ENCODE measurements at places on chromosomes 7 and 10.
A peak's percentile ranks its signal among the peaks of the same experiment; 100 is the strongest.

DNA sequence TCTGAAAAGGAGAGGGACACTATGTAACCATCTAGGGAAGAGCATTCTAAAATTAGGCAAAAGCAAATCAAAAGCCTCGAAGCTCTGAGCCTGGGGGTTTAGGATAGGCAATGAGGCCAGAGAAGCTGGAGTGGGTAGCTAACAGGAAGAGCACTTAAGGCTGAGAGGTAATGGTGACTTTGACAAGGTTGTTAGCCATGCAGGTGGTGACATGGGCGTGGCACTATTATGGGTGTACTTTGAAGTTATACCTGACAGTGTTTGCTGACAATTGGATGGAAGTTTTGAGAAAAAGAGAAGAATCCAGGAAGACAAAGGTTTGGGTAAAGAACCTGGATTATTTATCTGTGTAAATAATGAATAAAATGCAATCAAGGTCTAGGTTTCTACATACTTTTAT, 383.0 kb upstream of the SEMA3C start:
- peaks cover 12% of the 10 kb centered on the region for H3K4me1 ChIP-seq
- no peaks in the 10 kb centered on the region for H3K27me3 ChIP-seq
- H3K27ac ChIP-seq: no peak overlapping the region
- no peak for DNase-seq
- no peaks in the 10 kb centered on the region for H3K36me3 ChIP-seq

DNA sequence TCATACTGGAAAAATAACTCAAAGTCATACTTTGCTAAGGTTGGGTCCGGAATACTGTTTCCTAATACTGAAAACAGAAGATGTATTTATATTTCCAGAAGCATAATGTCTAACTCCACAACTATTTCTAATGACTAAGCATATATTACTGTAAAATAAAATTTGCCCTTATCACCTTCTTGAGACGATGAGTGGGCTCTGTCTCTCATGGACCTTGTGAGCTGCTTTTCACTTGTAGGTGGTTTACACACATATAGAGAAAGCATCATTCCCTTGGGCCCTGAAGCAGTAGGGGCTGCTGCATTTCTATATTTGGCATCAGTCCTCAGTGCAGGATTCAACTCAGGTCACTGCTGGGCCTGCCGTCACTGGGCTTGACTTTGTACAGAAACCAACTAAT, 10.7 kb upstream of the FAM13C start:
- no peak overlapping the region for H3K27ac ChIP-seq
- no peak overlapping the region for H3K4me3 ChIP-seq
- peaks cover 14% of the 10 kb centered on the region for H3K4me1 ChIP-seq
- no peaks in the 10 kb centered on the region for H3K36me3 ChIP-seq
- H3K27me3 ChIP-seq: no peaks in the 10 kb centered on the region
- DNase-seq: no peak

- no peak overlapping the region for H3K4me3 ChIP-seq
- H3K27ac ChIP-seq: no peak overlapping the region
- H3K27me3 ChIP-seq: no peaks in the 10 kb centered on the region
- no peak for DNase-seq
These were observed 1429.3 kb upstream of the LRRTM3 start for GRCh38 chr10:65496541-65496940.

GRCh38 chr10:7657552-7657951, 9.2 kb downstream of the ITIH5 start:
- DNase-seq: no peak
- H3K27ac ChIP-seq: no peak overlapping the region
- H3K4me1 ChIP-seq: no peaks in the 10 kb centered on the region
- no peaks in the 10 kb centered on the region for H3K36me3 ChIP-seq

GRCh38 chr10:89502549-89502948, 32.8 kb downstream of the SLC16A12 start:
- peaks cover 9% of the 10 kb centered on the region for H3K4me1 ChIP-seq
- H3K27ac ChIP-seq: no peak overlapping the region
- peaks cover 11% of the 10 kb centered on the region for H3K36me3 ChIP-seq
- H3K4me3 ChIP-seq: no peak overlapping the region
- no peak for DNase-seq

- H3K27ac ChIP-seq: no peak overlapping the region
- no peaks in the 10 kb centered on the region for H3K27me3 ChIP-seq
- DNase-seq: no peak
- peaks cover 9% of the 10 kb centered on the region for H3K36me3 ChIP-seq
- H3K4me1 ChIP-seq: no peaks in the 10 kb centered on the region
These were observed 72.8 kb downstream of the CARD11 start for GRCh38 chr7:2970861-2971260.

GRCh38 chr7:139358541-139359365, 941 bp upstream of the LUC7L2 start:
- no peaks in the 10 kb centered on the region for H3K27me3 ChIP-seq
- peaks cover 31% of the 10 kb centered on the region for H3K4me1 ChIP-seq
- no peak for DNase-seq
- peak overlapping the region; percentile 97 for H3K27ac ChIP-seq
- H3K4me3 ChIP-seq: peak overlapping the region; percentile 81

- no peak overlapping the region for H3K4me3 ChIP-seq
- H3K4me1 ChIP-seq: peaks cover 15% of the 10 kb centered on the region
- DNase-seq: no peak
- H3K27ac ChIP-seq: peak overlapping the region; percentile 15
These were observed 575.2 kb upstream of the TPK1 start for GRCh38 chr7:145411066-145411465.

DNA sequence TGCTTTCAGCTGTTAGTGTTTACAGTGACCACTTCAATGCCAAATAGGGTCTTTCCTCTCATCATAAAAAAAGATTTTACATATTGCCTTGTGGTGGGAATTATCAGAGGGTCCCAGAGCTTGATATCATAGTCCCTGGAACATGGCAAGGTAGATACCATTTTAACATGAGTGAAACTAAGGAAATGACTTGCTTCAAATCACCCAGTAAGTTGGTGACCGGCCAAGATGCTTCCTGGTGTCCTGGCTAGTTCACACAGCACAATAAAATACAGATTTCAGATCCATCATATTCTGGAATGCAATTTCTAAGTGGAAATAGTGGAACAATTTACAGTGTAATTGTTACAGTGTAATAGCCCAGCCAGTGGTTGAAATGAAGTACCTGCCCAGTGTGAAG, 36.6 kb downstream of the CNNM1 start:
- H3K27ac ChIP-seq: no peak overlapping the region
- no peaks in the 10 kb centered on the region for H3K36me3 ChIP-seq
- peaks cover 3% of the 10 kb centered on the region for H3K27me3 ChIP-seq
- DNase-seq: no peak
- no peak overlapping the region for H3K4me3 ChIP-seq
